ENCODE measurements at places on chromosomes 11 and 22.
A peak's percentile ranks its signal among the peaks of the same experiment; 100 is the strongest.

- no peak for DNase-seq
Measured at GRCh38 chr11:60504219-60504905, 10.8 kb upstream of the MS4A13 start.

DNA sequence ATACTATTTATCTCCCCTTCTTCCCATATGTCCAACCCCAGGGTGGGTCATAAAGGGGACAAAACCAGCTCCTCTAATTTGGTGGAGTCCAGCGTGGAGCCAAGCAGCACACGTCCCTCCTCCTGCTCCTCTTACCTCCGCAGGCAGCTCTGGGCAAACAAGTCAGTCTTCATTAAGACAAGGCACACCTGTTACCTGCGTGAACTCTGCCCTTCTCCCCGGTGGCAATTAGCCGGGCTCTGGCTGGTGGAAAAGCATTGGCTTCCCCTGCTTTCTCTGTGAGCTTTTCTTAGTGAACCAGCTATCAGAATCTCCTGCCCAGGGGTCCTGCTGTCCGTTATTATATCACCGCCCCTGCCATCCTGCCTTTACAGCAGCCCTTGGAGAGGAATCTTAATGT, 418.7 kb upstream of the CADM1 start:
- DNase-seq: no peak

- no peak for DNase-seq
Measured at GRCh38 chr22:49946612-49947295, 13.8 kb upstream of the PIM3 start.

DNA sequence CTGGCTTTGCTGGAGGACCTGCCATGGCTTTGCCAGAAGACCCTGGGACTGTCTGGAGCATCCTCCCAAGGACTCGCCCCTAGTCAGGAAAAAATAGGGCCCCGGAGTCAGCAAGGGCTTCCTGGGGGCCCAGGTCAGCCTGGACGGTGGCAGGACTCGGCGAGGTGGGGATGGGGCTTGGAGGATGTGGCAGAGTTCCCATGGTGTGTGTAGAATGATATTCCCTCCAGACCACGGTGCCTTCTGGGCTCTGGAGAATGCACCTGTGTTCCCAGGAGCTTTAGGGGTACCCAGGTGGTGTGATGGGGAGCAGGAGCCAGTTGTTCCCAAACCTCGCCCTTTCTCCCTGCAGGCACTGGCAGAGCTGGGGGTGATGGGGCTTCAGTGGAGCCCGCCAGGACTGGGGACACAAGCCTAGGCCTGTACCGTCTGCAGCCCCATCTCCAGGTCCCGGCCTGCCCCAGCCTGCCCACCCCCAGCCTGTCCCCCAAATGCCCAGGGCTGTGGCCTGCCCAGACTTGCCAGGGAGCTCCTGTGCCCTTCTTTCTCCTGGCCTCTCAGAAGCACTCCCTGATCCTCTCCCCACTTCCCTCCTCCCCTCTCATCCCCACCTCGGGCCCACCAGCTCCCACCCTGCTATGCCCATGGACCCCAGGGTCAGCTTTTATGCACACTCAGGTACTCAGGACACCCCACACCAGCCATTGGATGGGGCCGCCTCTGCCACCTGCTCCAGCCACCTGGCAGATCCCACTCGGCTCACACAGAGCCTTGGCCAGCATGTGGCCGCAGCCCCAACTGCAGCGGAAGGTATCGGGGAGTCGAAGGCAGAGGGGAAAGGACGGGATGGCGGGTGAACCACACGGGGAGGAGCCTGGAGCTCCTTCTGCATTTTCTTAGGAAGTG, 82.1 kb downstream of the CDKN1C start:
- DNase-seq: no peak

DNA sequence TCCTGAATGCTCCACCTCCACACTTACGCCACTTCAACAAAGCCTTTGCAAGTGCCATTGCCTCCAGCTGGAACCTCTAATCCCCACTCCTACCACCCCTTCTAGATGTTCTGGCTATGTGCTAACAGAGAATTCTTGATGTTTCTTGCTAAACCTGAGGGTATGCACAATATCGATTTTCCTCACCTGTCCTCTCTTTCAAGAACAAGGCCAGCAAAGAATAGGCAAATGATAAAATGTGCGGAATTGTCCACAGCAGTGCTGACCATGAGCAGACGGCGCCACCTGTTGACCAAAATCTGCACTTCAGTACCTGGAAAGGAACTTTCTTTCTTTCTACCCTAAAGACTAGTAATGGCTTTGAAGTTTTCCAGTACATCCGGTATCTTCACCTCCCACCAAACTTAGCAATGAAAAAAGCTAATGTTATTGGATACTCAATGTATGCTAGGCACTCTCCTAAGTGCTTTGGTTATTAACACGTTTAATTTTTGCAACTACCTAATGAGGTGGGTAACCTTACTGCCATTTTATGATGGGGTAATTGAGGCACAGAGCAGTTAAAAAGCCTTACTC, 3.4 kb downstream of the TIMM10 start:
- DNase-seq: peak; percentile 49

- DNase-seq: no peak
Measured at GRCh38 chr11:23865341-23865975, 631.4 kb upstream of the LUZP2 start.

DNA sequence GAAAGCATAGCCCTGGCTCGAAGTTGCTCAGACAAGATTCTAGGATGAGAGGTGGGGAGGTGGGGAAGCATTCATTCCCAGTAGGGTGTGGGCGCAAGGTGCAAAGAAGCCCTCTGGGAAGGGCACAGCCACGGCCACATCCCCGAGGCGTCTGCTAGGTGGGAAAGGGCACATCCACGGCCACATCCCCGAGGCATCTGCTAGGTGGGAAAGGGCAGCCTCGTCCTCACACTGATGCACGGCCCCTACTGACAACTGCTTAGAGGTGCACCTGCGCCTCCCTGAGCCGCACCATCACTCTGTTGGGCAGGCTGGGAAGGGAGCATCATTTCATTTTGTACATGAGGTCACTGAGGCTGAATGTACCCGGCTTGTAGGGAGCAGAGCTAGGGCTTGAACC, 94.6 kb upstream of the PITPNB start:
- DNase-seq: no peak

DNA sequence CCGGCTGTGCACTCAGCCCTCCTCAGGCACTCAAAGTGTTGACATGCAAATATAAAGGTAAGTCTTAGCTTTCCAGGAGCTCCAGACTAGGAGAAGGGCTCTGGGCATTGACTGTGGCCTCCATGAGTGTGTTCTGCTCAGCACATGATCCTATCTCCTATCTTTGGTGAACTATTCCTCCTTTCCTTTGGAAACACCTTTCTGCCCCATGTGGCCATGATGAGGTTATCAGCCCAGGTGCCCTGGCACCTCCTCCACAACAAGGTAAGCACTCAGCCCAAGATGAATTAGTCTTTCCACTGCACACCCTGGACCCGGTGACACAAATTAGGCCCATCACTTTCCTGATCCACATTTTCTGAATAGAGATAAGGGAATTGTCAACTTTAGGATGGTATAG, 37.9 kb upstream of the LMO1 start:
- no peak for DNase-seq

GRCh38 chr11:58617976-58618557, 4.4 kb upstream of the CNTF start:
- peak; percentile 14 for DNase-seq

DNA sequence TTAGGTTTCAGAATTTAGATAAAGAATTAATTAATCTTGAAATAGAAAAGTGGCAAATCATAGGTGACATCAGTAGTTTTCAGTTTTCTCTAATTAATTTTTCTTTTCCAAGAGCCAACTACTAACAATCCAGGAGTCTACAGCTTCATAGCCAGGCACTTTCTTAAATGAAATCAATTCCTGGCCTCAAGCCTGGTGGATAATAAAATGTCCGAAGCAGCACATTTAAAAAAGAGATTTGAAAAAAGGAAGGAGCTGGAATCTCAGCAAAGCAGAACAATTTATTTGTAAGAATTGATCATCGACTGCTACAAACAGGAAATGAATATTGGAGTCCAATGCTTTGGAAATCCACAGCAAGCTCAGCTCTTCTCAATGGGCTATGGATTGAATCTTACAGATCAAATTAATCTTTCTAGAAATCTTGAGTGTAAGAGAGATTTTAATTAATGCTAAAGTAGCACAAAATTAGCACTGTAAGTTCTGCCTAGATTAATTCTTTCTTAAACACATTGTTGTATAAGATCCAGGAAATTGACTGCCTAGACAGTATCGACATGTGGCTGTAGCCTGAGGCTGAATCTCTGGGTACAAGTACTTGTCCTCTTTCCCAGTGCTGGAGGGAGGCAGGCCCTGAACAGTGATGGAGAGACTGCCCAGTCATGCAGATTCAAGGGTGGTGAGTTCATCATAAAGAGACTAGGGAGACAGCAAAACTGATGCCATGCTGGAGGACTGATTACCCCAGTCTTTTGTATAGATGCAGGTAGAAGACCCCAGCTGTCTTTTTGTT, 167.8 kb upstream of the POU2AF2 start:
- no peak for DNase-seq

DNA sequence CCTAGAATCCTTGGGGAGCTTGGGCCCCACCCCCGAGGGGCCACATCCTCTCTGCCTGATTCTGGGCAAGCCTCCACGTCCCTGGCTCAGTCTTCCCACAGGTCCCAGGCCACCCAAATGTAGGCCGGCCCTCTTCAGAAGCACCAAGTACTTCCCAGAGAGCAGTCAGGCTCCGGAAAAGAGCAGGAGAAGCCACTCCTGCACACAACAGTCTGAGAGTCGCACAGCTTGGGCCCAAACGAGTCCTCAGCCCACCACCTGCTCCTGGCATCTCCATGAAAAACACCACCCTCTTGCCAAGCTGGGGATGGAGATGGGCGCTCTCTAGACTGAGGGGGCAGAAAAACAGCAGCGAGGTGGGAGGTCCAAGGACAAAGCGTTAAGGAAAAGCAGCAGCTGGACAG, 15.4 kb downstream of the EHD1 start:
- no peak for DNase-seq

DNA sequence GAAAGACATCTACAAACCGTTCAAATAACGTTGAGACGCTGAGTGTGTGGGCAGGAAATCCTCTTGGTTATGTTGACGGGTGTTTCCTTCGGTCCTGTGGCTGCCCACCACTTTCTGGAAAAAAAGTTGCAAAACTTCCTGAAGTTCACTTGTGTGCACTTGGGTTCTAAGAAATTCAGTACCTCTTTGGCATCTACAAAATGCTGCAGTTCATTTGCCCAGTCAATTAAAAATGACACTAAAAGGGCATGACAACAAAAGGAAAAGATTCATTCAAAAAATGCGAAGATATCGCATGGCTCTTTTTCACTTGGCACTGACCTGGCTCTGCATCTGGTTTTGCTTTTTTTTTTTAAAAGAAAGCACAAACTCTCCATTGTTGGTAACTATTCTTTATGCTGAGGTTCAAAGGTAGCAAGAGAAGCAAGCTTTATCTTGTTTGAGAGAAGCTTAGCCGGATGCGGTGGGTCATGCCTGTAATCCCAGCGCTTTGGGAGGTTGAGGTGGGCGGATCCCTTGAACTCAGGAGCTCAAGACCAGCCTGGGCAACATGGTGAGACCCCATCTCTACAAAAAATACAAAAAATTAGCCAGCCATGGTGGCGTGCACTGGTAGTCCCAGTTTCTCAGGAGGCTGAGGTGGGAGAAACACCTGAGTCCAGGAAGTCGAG, 10.6 kb upstream of the XBP1 start:
- DNase-seq: no peak

GRCh38 chr11:59560290-59560701, 49.0 kb downstream of the OR4D9 start:
- peak; percentile 84 for DNase-seq

DNA sequence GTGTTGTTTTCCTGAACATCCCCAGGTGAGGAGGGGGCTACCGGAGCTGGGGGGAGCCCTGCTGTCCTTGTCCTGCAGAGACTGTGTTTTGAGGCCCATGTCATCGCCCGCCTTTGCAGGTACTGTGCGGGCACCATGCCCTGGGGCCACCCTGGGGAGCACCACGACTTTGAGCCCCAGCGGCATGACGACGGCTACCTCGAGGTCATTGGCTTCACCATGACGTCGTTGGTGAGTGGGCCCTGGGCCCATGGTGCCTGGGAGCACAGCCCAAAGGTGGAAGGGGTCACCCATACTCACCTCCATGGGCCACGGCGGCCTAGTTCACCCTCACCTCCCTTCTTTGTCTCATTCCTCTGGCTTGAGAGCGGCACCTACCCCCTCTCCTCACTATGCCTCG, 6.7 kb upstream of the MDK start:
- DNase-seq: no peak

GRCh38 chr11:121722431-121723245, 269.9 kb upstream of the SORL1-AS1 start:
- DNase-seq: no peak

DNA sequence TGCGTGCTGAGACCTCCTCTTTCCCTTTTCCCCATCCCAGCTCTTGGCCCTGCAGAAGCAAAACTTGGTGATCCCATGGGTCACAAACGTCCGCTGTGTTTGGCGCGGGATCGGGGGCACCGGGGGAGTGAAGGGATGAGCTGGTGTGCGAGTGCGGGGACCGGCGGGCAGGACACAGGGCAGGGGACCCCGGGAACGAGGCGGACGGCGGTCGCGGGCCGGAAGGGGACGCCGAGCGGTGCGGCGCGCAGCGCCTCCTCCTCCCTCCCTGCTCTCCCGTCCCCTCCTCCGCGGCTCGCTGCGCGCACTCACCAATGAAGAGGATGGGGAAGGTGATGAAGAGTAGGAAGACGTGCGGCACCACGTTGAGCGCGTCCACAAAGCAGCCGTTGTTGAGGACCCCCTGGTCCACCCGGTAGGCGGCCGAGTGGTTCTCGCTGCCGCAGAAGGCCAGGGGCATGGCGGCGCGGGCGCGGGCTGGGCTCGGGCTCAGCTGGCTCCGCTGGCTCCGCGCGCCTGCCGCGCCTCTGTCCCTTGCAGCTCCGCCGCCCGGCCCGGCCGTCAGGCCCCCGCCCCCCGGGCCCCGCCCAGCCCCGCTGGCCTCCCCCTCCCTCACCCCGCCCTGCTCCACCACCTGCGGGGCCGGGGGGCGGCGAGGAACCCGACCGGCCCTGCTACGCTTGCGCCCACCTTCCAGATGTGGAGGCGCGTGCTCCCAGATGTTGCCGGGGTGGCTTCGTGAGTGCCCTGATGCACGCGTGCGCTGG, at the start of gene ABCC8:
Gene ABCC8, minus strand, starts transcription at position 529 of the 767 bp plus-strand sequence. Its CDS starts 69 bp downstream, at position 460.
- DNase-seq: peak; percentile 44

All from K562 (cell line).